ENCODE measurements at places on chromosomes 3 and 15. TPM values are rescaled to one million over a fixed set of nuclear protein-coding genes. Genes with fewer than 3 reads are reported as not detected.

ANKRD34C gene
- under 0.01 TPM for total RNA-seq

CLDN16 gene
- not detected for total RNA-seq

FGF12 gene
- 3.0 TPM for total RNA-seq

LPP gene
- total RNA-seq = 24.3 TPM

CNTN4 gene
- total RNA-seq = 6.8 TPM

ARHGAP11A gene
- 10.7 TPM for total RNA-seq

NDN gene
- total RNA-seq = 200 TPM

PTX3 gene
- 5.6 TPM for total RNA-seq

TRAT1 gene
- total RNA-seq = 0.09 TPM

SAXO2 gene
- total RNA-seq = 1.1 TPM

REC114 gene
- total RNA-seq = not detected

KLF15 gene
- total RNA-seq = 1.6 TPM

KNG1 gene
- total RNA-seq = 0.13 TPM

SLC7A14 gene
- under 0.01 TPM for total RNA-seq

IGSF11 gene
- total RNA-seq = 1.8 TPM

C3orf85 gene
- total RNA-seq = not detected

IL17RB gene
- total RNA-seq = 0.93 TPM

CERS3 gene
- 0.58 TPM for total RNA-seq

FOXB1 gene
- not detected for total RNA-seq

ALG1L2 gene
- total RNA-seq = 0.40 TPM

OR5H2 gene
- not detected for total RNA-seq

C2CD4A gene
- under 0.01 TPM for total RNA-seq

P2RY12 gene
- 1.1 TPM for total RNA-seq

LYZL4 gene
- total RNA-seq = not detected

MRAS gene
- total RNA-seq = 44.0 TPM

TMCO5A gene
- total RNA-seq = not detected

EPHB1 gene
- 3.5 TPM for total RNA-seq

SV2B gene
- 3.1 TPM for total RNA-seq

MESP1 gene
- 0.75 TPM for total RNA-seq

SLC51A gene
- 0.44 TPM for total RNA-seq

HRG gene
- total RNA-seq = 0.04 TPM

BCL2A1 gene
- 0.35 TPM for total RNA-seq

DHFR2 gene
- 5.4 TPM for total RNA-seq

BNC1 gene
- total RNA-seq = 1.0 TPM

CD80 gene
- total RNA-seq = 0.22 TPM

TMC3 gene
- 0.04 TPM for total RNA-seq

ARRDC4 gene
- total RNA-seq = 19.2 TPM

ATG3 gene
- 30.3 TPM for total RNA-seq

ZDHHC23 gene
- total RNA-seq = 0.93 TPM

ITIH3 gene
- total RNA-seq = 0.84 TPM

NGRN gene
- total RNA-seq = 103 TPM

IGSF10 gene
- total RNA-seq = 22.7 TPM

SLC27A2 gene
- 0.18 TPM for total RNA-seq

RHOV gene
- total RNA-seq = 0.13 TPM

FSIP1 gene
- total RNA-seq = 0.53 TPM

TBC1D5 gene
- 58.7 TPM for total RNA-seq

C3orf22 gene
- 0.04 TPM for total RNA-seq

ZNF619 gene
- 4.3 TPM for total RNA-seq

SLC6A1 gene
- total RNA-seq = 1.2 TPM

XYLB gene
- 3.3 TPM for total RNA-seq

All from muscle of leg (tissue), 16 donors.